ENCODE measurements at places on chromosomes 6 and 20.

- no peak for DNase-seq
These were observed 12.8 kb downstream of the STK4 start for GRCh38 chr20:44979090-44979621.

DNA sequence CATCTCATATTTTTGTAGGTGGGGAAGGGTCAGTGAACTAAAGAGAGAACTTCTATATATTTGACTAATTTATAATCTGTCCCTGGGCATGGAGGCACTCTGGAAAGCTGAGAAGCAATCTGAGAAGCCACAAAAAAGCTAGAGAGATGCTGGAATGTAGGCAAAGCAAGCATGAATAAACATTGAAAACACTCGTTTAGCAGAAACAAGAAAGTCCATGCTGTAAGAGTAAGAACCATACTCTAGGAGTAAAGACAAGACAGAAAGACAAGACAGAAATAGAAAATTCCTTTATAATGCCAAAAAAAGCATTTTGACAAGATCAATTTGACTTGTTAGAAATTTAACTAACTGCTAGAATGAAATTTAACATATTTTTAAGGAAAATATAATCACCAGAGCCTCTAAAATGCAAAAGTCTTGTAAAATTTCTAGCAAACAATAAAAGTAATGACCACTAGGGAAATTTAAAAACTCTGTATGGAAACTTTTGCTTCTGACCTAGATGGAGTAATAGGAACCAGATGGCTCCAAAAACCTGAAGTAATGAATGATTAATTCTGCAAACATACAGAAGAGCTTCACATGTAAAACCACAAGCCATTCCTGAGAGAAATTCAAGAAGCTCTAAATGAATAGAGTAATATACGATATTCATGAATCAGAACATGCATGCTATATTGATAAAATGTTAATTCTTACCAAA lies 625.7 kb upstream of the PTCHD4 start:
- DNase-seq = no peak

- DNase-seq = no peak
These were observed 793 bp upstream of the PDSS2 start for GRCh38 chr6:107460083-107460631.

DNA sequence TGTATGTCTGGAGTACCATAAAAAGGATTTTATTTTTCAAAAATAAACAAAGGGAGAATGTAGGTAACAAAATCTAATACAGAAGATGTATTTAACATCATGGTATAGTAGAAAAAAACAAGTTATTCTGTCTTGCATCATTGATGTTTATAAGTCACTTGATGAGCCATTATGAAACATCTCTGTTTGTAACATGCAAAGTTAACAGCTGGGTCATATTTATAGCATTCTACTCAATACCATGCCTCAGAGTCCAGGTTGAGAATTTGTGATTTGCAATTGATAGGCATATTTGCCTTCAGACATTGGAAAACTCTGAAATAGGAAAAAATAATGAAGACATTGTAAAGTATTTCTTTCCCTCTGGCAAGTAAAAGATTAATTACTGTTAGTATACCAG lies 52.3 kb upstream of the IL20RA start:
- DNase-seq = no peak

DNA sequence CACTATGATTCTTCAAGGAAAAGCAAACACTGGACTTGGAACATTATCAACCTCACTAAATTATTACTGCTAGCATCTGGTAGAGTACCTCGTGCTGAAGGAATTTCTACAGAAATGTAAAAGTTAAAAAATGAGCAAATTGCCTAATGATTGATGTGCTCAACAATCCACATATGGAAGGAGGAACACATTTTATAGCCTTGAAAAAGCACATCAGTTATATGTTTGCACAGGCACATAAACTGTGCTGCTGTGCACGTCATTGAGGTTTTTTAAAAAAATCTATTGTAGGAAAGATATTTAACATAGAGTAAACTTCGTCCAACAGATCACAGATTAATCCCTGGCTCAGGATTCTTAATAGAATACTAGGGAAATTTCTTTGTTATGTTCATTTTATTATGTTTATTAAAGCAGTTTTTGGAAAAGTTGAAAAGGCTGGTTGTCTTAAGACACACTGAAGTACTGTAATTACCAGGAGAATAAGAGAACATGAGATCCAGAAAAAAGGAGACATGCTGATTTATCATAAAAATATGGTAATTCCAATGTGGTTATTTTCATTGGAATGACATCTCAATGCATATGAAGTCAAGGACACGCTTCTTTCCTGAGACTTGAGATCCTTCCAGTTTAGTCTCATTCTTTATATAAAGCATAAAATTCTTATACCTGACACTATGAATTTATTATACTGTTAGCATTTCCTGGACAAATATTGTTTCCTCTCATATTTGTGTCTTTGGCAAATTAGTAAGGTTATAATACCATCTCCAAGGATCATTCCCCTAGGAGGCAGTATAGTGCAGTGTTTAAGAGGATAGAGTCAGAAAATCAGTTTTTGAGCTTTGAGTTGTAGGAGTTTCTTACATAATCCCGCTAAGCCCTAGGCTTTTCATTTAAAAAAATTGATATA lies 511.1 kb downstream of the TENT5A start:
- no peak for DNase-seq

DNA sequence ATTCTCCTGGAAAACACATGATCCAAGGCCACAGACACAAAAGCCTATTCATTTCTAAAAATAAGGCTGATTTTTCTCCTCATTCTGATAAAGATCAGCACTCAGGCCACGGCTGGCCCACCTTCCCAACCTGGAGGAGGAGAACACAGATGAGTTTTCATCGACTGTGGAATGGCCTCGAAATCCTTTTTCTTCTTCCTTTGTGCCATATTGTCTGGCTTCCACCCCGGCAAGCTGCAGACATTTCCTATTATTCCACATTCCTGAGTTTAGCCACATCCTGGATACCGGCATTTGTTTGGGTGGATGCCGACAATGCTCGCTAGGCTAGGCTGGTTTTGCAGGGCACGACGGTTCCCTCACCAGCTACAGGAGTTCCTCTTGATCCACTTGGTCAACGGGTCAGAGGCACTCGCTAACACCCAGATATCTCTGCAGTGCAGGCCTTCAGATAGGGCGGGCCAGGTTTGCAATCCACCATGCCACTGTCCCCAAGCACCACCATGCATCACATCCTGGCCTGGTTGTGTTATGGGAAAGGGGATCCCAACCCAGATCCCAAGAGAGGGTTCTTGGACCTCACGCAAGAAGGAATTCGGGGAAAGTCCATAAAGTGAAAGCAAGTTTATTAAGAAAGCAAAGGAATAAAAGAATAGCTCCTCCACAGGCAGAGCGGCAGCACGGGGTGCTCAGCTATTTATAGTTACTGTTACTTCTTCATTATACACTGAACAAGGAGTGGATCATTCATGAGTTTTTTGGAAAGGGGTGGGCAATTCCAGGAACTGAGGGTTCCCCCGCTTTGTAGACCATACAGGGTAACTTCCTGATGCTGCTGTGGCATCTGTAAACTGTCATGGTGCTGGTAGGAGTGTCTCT lies 4.2 kb upstream of the CTSZ start:
- no peak for DNase-seq

Data from retina (tissue), 1 donor.